ENCODE measurements at places on chromosomes 6 and 20.

GRCh38 chr6:72760114-72760793 lies 138.4 kb downstream of the KCNQ5 start:
- DNase-seq, result peak; percentile 25

DNA sequence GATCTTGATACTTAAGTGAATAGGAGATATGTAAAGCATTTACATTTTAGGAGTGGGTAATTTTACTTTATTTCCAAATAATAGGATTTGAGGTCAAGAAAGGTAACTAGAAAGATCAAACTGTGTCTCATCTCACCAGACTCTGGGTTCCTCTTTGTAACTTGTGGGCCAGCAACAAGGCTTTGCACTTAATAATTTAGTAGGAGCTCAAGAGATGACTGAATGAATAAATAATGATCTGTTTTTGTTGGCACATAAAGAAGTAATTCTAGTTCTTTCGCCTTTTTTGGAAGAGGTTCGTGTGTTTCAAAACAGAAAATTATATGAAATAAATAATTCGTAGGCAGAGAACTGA lies 67.4 kb upstream of the FABP7 start:
- no peak for DNase-seq

DNA sequence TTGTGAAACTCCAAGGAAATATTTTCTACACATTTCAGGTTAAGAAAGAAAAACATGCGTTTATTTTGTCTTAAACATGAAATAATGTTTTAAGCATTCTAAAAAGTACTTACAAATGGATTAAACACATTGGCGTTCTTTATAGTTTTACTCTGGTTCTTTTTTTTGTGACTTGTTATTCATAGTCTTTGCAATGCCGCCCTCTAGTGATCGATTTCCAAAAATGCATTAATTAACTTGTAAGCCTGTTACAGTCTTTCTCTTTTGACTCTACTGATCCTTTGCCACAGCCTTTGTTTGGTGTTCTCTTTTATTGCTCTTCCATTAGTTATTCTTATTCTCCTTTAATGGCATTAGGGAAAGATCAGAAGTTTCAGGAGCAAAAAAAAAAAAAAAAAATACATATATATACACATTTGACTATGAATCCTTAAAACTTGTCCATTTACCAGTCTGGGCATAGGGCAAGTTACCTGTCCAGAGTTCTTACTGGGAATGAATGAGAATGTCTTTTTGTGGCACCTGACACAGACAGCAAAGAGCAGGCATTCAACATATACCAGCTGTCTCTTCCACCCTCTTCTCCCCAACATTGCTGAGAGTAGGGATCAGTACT lies 59.9 kb downstream of the MACROD2 start:
- DNase-seq, result no peak

DNA sequence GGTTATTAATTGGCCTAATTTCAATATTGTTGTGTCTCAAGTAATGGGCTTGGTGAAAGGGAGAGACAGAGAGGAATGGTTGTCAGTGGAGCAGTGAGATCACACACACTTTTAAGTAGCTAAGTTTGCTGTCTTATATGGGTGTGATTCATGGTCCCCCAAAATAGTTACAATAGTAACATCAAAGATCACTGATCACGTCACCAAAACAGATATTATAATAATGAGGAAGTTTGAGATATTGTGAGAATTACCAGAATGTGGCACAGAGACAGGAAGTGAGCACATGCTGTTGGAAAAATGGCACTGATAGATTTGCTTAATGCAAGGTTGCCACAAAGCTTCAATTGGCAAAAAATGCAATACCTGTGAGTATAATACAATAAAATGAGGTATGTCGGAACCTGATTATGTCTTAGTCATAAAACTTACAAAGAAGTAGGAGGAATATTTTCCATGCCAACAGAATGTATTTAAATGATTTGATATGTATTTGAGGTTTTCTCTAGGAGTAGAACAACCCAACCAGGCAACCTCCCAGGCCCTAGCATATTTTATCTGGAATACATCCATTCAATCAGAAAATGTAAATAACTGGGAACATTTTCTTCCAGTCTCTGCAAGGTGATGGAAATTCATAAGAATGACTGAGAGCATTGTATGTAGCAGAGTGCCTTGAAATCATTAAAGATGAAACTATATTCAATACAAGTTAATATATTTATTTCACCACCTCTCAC lies 167.8 kb downstream of the CARMIL1 start:
- no peak for DNase-seq

DNA sequence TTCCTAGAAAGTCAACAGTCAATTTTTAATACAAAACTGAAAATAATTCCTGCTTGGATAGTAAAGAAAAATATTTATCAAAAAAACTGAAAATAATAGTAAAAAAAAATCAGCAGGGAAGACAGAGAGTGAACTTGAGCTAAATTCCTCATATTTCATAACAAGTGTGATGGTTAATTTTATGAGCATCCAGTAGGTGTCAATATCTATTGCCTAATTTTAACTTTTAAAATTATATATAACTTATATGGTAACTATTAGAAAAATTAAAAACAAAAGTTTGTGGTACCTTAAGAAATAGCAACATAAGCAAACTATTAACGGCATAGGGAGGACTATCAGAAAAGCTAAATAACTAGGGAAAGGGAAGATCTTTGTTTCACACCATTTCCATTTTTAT lies 2.1 kb downstream of the EPM2A start:
- no peak for DNase-seq

- no peak for DNase-seq
Measured at GRCh38 chr6:68049562-68049961, 585.5 kb upstream of the ADGRB3 start.

- no peak for DNase-seq
Measured at GRCh38 chr6:24489470-24489869, at the start of gene GPLD1. Gene GPLD1 (minus strand): TSS chr6:24489578. CDS start chr6:24489511, 67 bp downstream.

- no peak for DNase-seq
Measured at GRCh38 chr20:1225263-1225782, 521 bp upstream of the RAD21L1 start.

DNA sequence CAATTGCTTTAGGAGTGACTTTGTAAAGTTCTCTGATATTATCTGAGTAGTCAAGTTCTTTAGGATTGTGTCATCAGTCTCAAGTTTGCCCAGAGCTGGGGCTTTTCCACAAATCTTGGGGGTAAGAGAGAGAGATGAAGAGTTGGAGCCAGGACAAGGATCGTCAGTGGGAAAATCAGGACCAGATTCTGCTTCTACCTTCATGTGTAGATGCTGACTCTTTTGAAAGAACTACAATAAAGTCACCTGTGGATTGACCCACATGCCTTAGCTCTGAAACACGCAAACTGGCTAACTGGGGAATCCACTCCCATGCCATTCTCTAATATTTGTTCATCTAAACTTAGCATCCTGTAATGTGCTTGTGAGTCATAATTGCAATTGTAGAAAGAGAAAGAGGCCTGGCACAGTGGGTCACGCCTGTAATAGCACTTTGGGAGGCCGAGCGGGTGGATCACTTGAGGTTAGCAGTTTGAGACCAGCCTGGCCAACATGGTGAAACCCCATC lies 15.6 kb upstream of the BICRAL start:
- DNase-seq, result no peak

GRCh38 chr6:41518118-41518517 lies 28.1 kb upstream of the FOXP4 start:
- no peak for DNase-seq

DNA sequence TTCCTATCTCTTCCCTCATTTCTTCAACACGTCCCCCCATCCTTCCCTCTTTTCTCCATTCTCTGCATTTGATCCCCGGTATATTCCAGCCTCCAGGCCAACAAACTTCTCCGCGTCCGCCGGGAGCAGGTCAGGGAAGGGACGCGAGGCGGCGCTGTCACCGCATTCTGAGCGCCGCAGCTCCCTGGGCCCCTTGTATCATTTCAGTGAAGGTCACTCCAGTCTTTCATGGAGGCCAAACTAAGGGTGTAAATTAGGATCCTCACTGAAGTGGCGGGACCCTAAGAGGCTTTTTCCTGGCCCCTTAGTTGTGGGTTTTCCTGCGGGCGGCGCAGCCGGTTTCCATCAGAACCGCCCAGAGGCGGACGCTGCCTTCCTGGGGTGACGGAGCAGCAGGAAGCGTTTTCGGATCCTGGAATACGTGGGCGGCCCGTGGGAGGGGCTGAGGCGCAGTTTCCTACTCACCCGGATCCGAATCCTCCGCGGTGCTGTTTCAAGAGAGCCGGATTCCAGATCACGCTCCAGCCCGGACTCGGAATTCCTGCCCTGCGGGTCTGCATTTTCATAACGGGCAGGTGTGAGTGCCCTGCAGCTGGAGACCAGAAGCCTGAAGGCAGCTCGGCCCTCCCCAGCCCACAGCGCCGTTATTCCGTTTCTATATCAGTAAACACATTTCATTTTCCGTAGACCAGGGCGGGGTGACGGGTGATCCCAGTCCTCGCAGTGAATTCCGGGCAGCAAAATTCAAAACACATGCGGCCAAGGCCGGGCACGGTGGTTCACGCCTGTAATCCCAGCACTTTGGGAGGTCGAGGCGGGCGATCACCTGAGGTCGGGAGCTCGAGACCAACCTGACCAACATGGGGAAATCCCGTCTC lies 3.6 kb upstream of the MICA start:
- DNase-seq, result peak; percentile 94

- no peak for DNase-seq
Measured at GRCh38 chr20:45390931-45391330, 12.8 kb upstream of the TP53TG5 start.

DNA sequence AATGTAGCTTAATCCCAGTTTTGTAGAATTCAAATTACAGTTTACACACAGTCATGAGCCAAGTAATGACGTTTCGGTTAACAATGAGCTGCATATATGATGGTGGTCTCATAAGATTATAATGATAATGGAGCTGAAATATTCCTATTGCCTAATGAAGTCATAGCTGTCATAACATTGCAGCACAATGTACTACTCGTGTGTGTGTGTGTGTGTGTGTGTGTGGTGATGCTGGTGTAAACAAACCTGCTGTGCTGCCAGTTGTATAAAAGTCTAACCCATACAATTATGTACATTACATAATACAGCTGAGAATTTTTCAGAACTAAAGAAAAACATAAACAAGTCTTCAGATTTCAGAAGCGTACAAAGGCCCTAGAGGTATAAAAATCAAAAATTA lies 66.7 kb upstream of the ARID1B start:
- no peak for DNase-seq

GRCh38 chr20:12177657-12178293 lies 260.1 kb downstream of the BTBD3 start:
- no peak for DNase-seq

- DNase-seq, result no peak
Measured at GRCh38 chr6:158411998-158412397, 99.7 kb downstream of the TULP4 start.

DNA sequence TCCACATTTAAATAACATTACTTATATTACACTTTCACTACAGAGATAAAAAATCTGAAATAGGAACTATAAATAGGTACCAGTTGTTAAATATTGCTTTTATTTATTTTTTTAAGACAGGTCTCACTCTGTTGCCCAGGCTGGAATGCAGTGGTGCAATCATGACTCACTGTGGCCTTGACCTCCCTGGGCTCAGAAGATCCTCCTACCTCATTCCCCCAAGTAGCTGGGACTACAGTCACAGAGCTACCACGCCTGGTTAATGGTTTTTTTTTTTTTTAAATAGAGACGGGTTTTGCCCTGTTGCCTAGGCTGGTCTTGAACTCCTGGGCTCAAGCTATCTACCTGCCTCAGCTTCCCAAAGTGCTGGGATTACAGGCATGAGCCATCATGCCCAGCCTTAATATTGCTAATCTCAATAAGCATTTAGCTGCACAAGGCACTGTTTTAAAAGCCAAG lies 17.3 kb downstream of the EEF1E1 start:
- no peak for DNase-seq

DNA sequence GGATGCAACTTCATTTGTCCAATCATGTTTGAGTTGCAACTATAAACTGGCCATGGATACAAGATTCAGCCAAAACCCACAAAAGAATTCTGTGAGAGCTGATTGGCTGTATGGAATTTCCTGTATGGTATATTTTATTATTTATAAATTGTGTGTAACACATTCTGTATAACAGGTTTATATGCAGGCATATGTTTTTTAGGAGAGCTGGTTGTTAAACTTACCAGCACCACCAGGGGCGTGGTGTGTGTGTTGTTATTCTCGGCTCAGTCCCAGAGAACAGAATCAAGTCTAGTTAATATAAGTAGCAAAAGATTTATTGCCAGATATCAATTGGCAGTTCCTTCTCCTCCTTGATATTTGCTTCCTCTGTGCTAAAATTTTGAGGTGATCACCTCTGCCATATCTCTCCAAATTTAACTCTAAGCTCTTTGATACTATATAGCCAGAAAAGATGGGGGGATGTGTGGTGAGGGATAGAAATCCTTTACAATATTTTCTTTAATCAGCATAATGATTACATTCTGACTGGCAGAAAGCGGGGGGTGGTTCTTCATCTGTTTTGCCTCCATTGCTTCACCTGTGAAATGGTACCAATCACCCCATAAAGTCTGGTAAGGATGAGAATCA lies 22.9 kb downstream of the CNBD2 start:
- DNase-seq, result no peak
